Progenitor cell of endocrine pancreas (in vitro differentiated cells): ENCODE measurements at places on chromosomes 7 and 10.

GRCh38 chr10:36188461-36188860 lies 546.4 kb upstream of the FZD8 start:
- DNase-seq, result no peak

DNA sequence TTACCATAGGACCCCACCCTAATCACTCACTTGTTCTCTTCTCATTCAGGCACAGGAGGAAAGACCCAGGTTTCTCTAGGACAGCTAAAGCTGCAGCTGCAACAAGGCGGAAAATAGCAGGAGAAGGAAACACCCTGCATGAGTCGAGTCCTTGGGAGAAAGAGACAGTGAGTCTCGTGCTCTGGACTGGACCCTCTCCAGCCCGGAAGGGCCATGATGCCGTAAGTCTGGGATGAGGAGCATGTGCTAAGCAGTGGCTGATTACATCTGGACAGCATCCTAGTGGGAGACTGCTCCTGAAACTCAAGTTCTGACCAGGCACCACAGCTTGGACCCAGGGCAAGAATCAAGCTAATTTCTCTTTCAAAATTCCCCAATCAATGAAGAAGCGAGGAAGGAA lies 39.4 kb downstream of the FBXW4 start:
- DNase-seq, result no peak

- no peak for DNase-seq
Observed at GRCh38 chr10:4698075-4698474, 127.9 kb upstream of the AKR1E2 start.

DNA sequence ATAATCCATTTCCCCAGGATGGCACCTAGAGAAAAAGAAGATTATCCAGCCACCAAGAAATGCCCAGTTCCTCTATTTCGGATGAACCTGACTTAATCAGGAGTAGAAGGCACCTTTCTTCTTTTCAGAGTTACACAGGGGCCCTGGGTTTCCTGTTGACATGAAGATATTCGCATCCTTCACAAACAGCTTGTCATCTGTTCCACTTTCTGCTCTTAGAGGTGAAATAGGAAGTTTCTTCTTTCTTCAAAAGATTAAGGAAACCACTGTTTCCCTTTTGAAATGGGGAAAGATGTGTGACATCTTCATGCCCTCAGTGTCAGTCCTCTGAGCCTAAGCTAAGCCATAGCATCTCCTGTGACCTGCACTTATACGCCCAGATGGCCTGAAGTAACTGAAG lies 39.1 kb upstream of the RAB18 start:
- DNase-seq, result no peak

GRCh38 chr10:70212879-70213278 lies 20.4 kb downstream of the PPA1 start:
- no peak for DNase-seq

DNA sequence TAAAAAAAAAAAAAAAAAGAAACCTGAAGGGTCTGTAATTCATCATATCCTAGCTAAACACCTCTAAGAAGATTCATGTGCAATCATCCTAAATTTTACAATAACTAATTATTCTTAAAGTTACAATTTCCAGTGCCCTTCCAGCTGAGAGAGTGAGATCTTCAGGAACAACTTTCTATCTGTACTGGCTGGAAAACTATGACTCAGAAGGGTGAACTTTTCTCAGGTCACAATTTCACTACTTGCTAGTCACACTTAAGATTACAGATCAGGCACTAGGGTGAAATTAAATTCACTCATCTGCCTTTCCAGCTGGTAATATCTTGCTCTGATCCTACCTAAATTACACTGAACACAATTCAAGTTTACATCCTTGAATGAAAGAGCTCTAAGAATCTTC lies 158.8 kb downstream of the ANK3 start:
- DNase-seq, result no peak

GRCh38 chr7:805261-805660 lies 27.0 kb upstream of the SUN1 start:
- DNase-seq, result no peak

DNA sequence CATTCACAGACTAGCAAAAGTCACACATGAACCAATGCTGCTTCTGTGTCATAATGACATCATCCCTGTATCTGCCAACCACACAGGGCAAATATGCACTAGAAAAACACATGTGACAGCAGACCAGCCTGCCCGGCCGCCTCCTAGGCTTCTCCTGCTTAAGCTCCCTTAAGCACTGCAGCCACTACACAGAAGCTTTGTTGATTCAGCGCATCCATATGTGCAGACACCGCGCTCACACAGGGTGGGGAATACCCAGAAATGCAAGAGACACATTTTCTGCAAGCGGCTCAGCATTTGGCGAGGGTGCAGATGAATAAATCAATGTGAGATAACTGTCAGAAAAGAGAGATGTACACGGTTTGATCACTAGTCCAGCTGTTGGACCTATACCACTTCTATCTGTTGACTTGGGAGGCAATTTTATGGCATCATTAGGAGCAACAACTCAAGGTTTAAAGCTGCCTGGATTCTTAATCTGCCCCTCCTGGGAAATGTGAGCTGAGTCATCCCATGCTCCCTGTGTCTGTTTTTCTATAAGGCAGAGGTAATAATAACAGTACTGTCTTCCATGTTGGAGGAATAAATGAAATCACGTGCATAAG lies 33.4 kb downstream of the CPXM2 start:
- no peak for DNase-seq

DNA sequence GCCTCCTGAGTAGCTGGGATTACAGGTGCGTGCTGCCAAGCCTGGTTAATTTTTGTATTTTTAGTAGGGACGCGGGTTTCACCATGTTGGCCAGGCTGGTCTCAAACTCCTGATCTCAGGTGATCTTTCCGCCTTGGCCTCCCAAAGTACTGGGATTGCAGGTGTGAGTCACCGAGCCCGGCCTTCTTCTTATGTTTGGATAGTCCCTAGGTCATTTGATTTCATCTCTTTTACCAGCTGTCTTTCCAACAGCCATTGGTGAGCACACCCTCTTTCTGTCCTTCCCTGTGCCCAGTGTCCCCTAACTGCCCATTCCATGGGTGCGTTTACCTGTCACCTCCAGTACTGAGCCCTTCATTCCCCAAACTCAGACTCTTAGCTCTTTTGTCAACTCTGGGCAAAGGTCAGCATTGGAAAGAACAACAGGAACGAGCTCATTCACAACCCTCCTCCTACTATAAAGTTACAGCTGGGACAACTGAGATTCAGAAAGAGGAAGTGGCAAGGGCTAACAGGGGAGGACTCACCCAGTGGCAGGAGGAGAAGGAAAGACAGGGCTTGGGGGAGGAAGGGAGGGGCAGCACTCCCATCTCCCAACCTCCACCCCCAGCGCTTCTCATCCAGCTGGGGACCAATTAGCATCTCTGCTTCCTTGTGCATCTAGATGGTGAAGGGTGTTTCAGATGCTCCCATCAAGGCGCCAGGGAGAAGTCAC lies 5.6 kb downstream of the SSC4D start:
- no peak for DNase-seq

- DNase-seq, result no peak
Observed at GRCh38 chr7:138025215-138026186, 23.6 kb upstream of the CREB3L2 start.

DNA sequence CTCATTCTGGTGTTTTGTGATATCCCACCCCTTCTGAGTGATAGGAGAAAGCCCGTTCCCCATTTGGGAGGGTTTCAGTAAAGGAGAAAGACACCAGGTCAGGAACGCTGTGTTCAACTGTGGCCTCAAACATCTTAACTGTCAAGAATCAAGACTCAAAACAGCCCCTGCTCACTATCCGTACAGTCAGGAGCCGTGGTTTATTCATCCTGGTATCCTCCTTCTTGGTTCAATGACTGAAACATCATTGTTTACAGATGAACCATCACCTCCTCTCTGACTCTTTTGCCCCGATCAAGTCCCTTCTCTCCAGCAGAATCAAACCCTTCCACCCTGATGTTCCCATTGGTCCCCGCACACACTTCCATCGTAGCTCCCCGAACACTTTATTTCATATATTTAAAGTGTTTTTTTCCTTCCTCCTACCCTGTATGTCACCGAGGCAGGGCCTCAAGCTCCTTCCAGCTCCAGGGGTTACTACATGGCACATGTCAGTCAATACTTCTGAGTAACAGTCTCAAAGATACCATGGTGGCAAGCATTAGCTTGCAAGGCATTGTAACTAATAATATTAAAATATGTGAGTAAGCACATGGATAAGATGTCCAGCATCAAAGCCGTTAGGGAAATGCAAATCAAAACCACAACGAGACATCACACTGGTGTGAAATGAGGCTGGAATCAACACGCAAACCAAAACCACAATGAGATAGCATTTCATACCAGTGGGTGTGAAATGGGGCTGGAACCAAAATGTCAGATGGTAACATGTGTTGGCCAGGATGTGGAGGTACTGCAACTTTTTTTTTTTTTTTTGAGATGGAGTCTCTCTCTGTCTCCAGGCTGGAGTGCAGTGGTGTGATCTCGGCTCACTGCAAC lies 124.7 kb upstream of the C1QL3 start:
- DNase-seq, result no peak

DNA sequence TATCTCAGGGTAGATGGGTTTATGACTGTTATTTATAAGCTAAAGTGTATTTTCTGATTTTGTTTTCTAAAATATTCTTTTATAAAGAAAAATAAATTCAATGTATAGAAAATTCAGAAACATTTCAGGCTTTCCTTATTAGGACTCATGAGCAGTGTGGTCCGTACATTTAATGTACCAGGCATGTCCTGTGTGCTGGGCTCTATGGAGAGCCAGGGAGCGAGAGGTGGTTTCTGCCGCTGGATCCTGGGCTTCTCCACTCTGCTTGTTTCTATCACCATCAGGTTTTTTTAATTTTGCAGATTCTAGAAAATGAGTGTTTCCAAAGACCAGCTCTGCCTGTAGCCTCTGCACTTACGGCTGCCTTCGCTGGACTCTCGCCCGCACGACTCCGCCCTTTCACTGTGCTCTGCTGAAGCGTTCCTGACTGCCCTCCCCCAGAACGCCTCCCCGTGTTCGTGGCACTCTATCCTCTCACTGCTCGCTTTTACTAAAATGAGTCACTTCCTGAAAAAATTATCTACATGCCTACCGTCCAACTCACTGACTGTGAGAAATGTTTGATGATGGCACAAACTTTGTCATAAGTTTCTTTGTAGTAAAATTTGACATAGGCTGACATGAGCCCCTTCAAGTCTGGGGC lies 188.5 kb downstream of the ZMYND11 start:
- no peak for DNase-seq

DNA sequence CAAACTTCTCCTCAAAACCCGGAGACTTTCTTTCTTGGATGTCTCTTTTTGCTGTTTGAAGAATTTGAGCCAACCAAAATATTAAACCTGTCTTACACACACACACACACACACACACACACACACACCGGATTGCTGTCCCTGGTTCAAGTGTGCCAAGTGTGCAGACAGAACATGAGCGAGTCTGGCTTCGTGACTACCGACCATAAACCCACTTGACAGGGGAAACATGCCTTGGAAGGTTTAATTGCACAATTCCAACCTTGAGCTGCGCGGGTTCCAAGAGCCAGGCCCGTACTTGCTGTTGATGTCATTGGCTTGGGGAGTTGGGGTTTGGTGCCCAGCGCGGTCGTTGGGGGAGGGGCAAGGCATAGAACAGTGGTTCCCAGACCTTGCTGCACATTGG lies 1.7 kb downstream of the EGFR start:
- DNase-seq, result no peak

- DNase-seq, result no peak
Observed at GRCh38 chr7:19145434-19146115, 354 bp upstream of the FERD3L start.

DNA sequence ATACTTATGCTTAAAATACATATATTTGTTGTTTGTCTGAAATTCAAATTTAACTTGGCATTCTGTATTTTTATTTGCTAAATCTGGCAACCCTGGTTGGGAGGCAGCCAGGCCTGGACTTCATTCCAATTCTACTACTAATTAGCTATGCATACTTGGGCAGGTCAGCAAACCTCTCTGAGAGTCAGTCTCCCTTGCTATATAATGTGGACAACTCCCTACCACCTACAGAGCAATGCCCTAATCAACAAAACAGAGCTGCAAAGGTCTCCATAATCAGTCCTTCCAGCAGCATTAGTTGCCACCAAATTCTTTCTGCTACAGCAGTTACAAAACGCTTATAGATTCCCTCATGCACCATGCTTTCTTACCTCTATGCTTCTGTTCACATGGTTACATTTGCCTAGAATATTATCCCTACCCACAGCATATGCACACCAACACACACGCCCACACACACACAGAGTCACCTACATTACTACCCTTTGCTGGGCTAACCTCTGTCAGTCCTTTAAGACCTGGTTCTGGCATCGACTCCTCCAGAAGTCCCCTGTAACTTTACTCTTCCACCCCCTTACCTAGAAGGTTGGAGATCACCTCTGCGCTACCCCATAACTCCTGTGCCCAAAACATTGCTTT lies 188.7 kb downstream of the FGFR2 start:
- DNase-seq, result no peak

DNA sequence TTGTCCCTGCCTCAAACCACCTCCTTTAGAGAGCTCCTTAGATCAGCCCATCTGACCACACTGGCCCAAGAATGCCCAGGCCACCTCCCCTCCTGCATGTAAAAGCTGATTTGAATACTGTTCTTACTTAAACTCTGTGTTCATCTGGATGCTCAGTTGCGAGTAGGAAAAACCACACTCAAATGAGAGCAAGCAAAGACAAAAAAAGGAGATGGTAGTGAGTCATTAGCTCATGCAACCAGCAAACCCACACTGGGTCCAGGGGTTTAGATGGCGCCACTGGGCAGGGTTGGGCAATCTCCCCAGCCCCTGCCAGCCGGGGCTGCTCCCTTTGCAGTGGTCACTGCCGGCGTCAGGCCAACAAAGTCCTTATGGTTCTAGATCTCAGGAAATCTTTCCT lies 32.7 kb downstream of the TSPAN15 start:
- DNase-seq, result no peak

DNA sequence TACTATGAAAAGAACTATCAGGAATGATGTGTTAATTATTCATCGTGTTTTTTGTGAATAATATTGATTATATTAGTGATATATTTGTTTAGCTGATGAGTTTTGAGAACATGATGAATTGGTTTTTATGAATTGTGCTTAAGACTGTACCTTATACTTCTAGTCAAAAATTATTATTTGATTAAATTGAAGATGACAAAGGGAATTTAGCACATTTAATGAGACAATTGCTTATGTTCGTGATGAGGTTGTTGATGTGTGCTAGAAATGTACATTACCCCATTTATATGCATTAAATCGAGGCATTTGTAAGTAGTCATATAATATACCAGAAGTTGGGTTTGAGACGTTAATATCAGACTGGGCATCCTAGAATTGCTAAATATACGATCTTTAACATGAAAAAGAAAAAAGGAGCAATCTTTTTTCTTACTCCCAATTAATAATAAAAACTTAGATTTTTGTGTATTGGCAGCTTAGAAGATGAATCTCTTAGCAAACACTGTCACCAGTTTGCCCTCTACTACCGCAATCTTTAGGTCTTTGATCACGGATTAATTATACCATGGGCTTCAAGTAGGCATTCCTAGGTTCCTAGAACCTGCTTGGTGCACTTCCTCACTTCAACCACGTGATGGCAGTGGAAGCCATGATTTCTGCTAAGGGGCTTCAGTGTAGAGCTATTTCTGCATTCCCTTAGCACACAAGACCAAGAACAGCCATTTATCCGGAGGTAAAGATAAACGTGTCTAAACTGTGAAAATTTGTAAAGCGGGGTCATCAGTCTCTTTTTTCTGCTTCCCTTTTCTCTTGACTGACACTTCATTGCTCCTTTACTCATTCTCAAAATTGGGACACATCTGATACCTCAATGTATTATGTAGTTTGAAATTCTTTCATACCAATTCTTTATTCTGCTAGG lies 1.6 kb downstream of the KLHDC10 start:
- DNase-seq, result peak; percentile 47
